ENCODE measurements at places on chromosomes 11 and 22.

GRCh38 chr11:46332568-46333393, 14.5 kb upstream of the DGKZ start:
- no peak for DNase-seq

DNA sequence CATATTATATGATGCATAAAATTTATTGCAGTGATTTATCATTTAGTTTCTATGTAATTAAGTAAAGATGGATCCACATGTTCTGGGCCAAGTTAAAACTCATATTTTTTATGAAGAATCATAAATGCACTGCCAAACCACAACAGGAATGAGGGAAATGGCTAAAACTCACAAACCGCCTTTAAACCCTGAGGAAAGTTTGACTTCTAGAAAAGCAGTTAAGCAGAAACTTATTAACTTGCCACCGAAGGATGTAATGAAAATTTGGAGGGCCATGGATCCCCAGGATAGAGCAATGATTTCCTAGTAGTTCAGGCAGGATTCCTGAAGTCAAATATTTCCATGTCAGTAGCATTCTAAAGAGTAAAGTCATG, 218.3 kb upstream of the CTSC start:
- no peak for DNase-seq

- DNase-seq: no peak
Observed at GRCh38 chr11:132734217-132734616, 798.1 kb downstream of the OPCML start.

- DNase-seq: no peak
Observed at GRCh38 chr22:17922925-17923903, 101.1 kb downstream of the MICAL3 start.

- peak; percentile 13 for DNase-seq
Observed at GRCh38 chr22:35150183-35151107, 84.5 kb downstream of the ISX start.

GRCh38 chr22:30823015-30823370, 128.3 kb downstream of the OSBP2 start:
- DNase-seq: no peak
